ENCODE measurements at places on chromosomes 5 and 9.

GRCh38 chr9:83920469-83920926, 734 bp downstream of the KIF27 start:
- no peak for DNase-seq

- DNase-seq = no peak
These were observed 100.9 kb downstream of the PIK3R1 start for GRCh38 chr5:68316469-68316868.

DNA sequence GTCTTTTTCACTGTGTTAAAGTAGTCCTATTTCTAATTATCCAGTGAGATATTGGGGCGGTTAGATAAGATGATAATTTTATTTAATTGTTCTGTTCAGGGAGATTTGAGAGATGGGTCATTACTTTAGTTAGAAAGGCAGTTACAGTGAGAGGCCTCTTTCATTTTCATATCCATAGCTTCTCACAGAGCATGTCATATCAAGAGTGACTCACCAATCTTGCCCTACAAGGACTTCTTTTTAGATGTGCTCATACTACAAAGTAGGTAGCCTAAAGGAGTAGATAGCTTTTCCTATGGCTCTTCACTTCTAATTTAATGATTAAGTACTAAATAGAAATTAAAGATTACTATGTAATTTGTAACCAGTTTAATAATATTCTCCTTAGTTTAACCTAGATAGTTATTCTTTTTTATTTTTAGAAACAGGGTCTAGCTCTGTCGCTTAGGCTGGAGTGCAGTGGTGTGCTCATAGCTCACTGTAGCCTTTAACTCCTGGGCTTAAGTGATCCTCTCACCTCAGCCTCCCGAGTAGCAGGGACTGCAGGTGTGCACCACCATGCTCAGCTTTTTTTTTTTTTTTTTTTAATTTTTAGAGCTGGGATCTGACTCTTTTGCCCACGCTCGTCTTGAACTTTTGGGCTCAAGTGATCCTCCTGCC, 71.0 kb downstream of the FER start:
- peak; percentile 16 for DNase-seq

- DNase-seq = peak; percentile 83
These were observed 23.7 kb upstream of the TAS2R1 start for GRCh38 chr5:9653811-9654210.

- no peak for DNase-seq
These were observed 130.8 kb upstream of the POC5 start for GRCh38 chr5:75848077-75848476.

GRCh38 chr5:90528601-90529193, 687 bp downstream of the LYSMD3 start:
- no peak for DNase-seq

GRCh38 chr5:59069438-59070079, 486.7 kb downstream of the RAB3C start:
- DNase-seq = peak; percentile 83

DNA sequence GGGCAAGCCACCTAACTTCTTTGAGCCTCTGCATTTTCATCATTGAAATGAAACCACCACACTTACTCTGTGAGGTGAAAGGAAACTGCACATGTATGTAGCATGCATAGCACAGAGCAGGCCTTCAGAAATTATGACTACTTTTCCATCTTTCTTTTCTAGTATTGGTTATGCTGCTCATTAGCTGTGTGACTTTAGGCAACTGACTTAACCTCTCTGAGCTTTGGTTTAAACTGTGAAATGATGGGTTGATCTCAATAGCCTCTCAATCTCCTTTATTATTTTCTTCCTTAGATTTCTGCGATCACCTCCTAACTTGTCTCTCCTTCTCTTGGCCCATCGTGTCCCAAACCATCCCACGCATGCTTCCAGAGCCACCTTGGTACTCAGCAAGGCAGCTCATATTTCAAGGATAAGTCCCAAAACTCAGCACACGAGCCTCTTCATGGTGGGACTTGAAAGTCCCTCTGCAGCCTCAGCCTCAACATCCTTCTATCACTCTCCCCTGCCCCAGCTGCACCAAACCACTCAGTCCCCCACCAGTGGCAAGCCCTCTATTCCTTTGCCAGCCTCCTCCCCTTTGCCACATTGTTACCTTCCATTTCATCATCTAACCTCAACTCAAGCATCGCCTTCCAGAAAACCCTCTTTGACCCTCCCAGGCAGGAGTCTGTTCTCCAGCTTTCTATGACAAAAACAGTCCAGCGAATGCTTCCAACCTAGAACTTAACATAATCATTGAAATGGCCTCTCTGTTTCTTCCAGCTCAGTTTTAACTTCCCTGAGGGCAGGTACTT, 60.3 kb upstream of the DNAH5 start:
- DNase-seq = no peak
